ENCODE measurements at places on chromosomes 1 and 21.

- no peak for DNase-seq
These were observed 12.9 kb downstream of the COL16A1 start for GRCh38 chr1:31690921-31691320.

DNA sequence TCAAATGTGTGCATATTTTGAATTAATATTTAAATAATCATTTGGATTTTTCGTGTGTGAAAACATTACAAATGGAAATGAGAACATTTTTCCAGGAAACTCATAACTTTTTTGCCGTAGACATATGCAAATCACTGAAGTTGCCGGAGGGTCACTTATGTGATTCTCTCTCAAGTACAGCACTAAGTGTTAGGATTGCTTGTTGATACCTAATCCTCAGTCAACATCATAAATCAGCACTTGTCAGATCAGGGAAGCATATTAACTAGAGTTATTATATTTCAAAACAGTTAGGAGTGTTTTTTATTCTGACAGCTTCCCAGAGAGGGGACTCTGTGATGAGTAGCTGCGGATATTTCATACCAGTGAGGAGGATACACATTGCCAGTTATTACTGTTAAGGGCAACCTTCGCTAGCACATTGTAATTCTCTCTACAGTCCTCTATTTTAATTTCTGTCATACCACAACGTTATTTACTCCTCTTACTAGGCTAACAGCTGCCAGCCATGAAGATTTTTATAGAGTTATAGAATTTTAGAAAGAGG lies 41.5 kb downstream of the NCAM2 start:
- no peak for DNase-seq

- no peak for DNase-seq
These were observed 287.9 kb downstream of the PLPP3 start for GRCh38 chr1:56291374-56291919.

GRCh38 chr21:42425591-42425990 lies 21.9 kb downstream of the UBASH3A start:
- DNase-seq, result no peak

DNA sequence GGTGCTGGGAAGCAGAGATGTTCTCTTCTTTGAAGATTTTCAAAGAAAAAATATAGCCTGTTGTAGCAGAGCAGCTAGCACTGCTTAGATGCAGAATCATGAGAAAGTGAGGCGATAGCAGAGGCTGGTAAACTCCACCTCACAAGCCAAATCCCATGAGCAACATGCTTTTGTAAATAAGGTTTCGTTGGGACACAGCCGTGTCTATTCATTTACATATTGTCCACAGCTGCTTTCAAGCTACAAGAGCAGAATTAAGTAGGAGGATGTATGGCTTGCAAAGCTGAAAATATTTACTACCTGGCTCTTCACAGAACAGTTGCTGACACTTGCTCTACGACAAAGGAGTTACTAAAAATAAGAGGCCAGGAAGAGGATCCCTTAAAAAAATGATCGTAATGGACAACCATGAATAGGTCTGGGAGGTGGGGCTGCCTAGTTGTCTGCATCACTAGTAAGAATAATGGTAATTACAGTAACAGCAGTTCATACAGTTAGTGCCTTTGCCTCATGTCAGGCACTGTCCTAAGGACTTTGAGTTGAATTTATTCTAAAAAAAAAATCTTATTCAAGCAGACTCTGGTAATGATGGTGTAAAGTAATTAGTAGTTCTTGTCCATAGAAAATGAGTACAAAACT lies 622.0 kb downstream of the KIF26B start:
- no peak for DNase-seq

- no peak for DNase-seq
These were observed 131.8 kb downstream of the CTH start for GRCh38 chr1:70542856-70543255.

DNA sequence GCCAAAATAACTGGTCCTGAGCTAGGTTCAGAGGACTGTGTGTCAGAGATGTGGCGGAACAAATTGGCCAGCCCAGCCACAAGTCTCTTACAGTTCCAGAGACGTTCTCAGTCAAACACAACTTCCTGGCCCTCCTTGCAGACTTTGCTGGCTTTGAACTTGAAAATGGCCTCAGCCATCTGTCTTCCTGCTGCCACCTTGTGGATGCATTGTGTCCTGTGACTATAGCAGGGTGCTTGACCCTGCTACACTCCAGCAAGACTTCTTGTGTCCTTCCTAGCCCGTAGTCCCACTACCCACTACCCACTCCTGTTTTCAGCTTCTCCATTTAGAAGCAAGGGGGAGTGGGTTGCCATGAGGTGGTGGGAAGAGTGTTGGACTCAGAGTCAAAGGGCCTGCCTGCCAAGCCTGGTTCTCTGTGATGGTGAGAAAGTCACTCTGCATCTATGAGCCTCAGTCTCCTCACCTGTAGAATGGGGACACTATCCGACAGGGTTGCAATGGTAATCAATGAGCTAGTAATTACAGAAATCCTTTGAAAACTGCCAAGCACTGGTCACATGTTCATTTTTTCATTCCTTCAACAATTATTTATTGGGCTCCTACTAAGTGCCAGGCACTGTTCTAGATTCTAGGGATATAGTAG lies 109.9 kb downstream of the IGSF21 start:
- no peak for DNase-seq

- no peak for DNase-seq
These were observed 8.3 kb downstream of the CFHR2 start for GRCh38 chr1:196951711-196952394.

DNA sequence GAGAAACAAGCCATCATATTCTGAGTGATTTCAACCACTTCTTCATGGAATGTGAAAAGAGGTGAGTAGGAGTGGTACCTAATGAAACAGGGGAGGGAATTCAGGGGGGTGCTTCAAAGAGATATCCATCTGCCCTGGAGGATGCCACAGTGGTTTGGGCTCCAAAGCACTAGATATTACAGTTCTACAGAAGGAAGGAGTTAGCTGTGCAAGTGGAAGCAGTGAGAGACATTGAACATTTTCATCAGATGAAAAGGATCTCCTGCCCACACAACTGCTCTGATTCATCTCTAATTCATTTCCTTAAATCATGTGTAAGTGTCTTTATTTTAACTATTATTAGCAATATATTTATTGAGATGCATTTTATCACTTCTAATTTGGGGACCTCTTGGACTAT lies 2.8 kb upstream of the RGS5 start:
- DNase-seq, result no peak

GRCh38 chr1:162922201-162922600 lies 61.2 kb upstream of the CCDC190 start:
- no peak for DNase-seq

DNA sequence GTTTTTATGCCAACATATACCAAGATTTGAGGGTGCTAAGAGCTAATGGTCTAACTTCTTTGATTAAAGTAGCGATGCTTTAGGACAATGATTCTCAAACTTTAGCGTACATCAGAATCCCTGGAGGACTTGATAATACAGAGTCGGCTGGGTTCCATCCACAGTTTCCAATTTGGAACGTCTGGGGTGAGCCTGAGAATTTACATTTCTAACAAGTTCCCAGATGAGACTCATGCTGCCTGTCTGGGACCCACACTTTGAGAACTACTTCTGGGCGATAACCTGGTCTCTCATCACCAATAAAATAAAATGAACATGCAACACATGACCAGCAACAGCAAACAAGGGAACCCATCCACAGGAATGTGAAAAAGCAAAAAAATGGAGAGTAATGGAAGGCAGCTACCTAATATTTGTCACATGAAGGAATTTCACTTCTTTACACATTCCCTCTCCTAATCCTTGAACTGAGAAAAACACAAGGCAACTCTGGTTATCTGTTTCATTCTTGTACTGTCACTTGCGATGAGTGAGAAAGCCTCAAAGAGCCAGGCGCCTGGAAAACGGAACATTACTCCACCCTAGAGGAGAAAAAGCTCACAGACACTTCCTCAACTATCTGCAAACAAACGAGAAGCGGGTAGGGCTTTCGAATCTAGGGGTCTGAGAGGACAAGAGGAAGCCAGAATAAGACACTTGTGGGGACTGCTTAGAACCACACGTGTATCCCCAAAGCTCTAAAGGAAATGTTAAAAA lies 14.0 kb downstream of the HSF2BP start:
- DNase-seq, result no peak

DNA sequence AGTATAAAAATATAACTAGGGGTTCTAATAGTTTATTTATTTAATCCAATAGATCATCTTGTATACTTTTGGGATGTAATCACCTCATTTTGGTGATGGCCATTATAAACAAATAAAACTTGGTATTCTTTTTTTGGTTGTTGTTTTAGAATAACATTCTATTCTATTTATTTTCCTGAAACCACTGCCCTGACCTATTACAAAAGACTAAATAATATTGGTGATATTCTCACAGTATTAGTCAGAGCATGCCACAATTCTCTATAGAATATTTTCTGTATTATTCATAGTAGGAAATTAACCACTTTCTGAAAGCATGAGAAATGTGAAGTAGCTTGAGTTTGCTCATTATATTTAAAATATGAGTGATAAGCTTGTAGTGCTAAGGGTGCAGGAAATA lies 54.1 kb upstream of the LRRC7 start:
- no peak for DNase-seq

DNA sequence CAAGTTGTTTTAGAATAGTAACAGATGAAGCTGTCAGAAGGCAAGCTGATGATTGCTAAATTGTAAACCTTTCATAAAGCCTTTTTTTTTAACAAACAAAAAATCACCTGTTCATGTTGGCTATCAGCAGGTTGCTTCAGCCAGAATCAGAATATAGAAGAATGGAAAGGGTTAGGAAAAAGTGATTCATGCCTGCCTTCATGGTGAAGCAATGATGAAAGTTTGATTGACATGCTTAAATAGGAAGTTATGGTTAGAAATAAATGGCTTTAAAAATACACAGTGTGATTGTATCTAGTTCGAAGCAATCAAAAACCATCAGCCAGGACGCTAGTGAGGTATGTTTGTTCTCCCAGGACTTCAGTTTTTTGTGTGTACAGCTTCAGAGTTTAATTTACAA lies 37.9 kb downstream of the GABPA start:
- DNase-seq, result no peak

- DNase-seq, result no peak
These were observed 26.9 kb upstream of the LRRC3 start for GRCh38 chr21:44428281-44428960.

- no peak for DNase-seq
These were observed 2.8 kb downstream of the PTGER3 start for GRCh38 chr1:71044833-71045232.

GRCh38 chr1:174872615-174873058 lies 127.1 kb upstream of the CACYBP start:
- DNase-seq, result no peak

DNA sequence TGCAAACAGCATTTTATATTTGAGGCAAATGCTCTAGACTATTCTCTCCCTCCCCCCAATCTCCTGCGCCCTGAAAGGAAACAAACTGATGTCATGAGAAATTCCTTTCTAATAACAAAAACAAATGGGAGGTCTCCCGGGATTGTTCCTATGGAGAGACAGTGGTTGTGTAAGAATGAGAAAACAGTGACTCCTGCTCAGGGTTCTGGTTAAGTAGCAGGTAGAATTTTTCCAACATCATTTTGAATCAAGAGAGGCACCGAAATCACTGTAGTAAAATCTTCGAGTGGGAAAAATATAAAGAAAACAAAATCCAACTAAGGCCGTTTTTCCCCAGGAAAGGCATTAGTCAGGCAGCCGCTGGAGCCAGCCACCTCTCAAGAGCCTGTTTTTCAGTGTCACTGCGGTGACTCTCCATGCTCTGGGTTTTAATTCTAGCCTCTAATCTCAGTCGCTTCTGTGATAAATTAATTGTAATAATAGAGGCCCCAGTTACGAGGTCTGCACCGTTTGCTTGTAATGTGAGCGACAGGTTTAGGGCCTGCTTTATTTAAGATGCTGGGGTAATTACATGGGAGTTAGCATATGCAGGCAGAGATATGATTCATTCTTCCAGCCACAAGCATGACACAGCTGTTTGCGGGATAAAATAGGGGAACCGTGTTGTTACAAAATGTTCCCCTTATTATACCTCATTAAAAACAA lies 80.3 kb downstream of the RNF220 start:
- no peak for DNase-seq

All from LoVo (cell line).